ENCODE measurements at places on chromosomes 4 and X. TPM values are rescaled to one million over a fixed set of nuclear protein-coding genes. Genes with fewer than 3 reads are reported as not detected.

DNA sequence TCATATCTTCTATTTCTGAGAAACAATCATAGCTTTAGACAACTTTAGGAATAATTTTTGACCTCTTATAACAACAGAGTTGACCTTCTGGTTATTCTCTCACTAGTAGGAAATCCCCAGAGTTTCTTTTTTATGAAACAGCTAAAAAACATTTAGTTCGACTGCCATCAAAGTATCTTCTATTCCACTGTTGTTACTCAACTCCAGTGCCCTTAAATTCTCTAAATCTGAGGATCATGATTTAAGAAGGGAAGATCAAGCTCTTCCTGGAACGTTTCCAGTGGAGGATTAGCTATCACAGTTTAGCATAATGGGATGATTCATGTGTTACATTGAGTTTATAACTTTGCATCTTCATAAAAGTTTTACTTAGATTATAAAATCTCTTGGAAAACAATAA, 134.9 kb upstream of the VEGFC start:
- DNase-seq = no peak

DNA sequence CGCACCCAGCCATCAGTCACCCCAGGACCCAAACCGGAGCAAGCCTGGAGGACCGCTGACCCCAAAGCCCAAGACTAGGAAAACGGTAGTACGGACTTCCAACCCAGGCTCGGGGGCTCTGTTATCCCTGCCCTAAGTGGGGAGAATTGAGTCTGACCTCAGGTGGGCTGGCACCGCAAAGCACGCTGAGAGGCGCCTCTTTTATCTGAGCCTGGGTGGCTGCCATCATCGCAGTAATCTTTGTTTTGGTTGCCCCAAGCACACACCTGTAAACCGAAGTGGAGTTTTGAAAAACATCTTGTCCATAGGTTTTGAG, 894 bp upstream of the SH3RF1 start:
- no peak for DNase-seq

DNA sequence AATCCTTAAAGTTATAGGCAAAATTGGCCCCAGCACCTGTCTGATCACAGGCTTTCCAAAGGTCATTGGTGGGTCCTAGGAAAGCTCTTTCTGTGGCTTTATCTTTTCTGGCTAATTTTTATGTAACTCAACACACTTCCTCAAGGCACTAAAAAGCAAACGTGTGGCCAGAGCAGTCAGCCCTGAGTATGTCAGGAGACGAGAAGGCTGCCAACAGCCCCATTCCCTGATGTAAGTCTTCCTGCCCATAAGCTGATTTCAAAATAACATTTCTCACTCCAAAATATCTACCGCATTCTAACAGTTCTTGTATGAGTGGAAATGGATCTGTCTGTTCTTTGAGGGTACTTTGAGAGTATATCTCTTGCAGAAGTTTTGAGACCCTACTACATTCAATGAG, 25.5 kb upstream of the FUNDC1 start:
- no peak for DNase-seq

- no peak for DNase-seq
Measured at GRCh38 chrX:148647651-148648050, 147.2 kb downstream of the AFF2 start.

DNA sequence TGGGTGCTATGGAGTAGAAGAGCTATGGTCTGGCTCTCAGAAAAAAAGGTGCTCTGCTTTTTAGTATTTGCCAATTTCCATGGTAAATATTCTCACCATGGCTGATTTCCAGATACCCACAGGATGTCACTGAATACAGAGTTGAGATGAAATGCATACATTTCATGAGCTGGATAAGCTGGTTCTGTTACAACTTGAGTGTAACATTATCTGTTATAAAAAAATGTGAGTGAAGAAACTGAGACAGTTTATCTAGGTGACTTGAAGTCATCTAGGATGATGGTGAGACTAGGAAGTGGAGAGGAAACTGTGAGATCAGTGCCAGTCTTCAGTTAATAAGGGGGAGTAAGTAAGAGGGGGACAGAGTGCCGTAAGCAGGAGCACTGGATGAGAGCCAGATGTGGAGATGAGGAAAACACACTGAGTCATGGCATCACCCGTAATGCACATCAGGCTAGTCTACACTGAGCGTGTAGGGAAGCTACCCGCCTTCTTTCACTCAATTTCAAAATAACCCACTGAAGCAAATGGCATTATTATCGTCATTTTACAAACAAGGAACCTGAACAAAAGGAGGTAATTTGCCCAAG, 5.0 kb downstream of the HPSE start:
- no peak for DNase-seq

DNA sequence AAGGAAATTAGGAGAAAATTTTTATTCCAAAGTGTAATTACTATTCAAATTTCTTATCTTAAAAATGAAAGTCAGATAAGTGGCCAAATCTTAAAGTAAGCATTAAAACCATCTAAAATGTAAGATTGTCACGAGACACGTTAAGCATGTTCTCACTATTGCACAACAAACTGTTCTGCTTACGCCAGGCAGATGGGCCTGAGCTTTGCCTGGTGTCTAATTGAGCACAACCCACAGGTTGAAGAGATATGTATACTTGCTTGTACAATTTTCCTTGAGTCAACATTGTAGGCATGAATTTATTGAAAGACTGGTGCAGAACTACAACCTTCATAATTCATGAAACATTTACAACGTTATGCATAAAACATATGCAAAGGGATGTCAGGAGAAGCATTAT, 3.9 kb downstream of the RNF128 start:
- DNase-seq = no peak

GRCh38 chr4:6258026-6258360, 11.7 kb upstream of the WFS1 start:
- no peak for DNase-seq

DNA sequence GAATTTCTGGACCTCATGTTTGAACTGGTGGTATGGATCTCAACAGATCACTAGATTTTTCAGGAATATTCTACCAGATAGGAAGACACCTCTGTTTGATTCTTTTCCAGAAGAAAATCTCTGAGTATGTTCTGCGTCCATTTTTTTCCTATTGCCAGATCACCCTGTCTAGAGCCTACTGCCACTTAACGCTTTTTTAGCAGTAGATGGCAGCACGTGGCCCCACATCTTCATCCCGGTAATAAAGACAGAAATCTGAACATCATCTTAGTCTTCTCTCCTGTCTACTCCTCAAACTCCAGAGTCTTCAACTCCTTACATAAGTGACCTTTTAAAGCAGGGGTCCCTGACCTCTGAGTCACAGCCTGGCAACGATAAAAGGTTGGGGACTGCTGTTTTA, 184.7 kb downstream of the TMA16 start:
- no peak for DNase-seq

DNA sequence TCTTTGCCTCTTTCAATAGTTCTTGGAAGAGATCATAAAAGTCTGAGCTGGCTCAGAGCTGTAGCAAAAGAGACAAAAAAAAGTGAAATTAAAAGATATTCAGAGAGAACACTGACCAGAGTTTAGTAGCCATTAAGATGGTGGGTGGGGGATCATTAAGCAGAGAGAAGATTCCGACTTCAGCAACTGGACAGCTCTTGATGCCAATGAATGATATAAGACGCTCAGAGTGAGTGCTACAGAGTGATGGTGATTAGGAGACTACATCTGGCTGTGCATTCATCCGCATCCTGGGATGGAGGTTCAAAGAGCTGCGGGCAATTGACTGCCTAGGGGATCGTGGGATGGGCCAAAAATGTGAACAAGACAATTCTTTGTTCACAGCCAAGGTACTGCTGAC, 178.5 kb downstream of the PACRGL start:
- DNase-seq = no peak

GRCh38 chr4:25795566-25796454, 67.0 kb downstream of the SEL1L3 start:
- DNase-seq = no peak

DNA sequence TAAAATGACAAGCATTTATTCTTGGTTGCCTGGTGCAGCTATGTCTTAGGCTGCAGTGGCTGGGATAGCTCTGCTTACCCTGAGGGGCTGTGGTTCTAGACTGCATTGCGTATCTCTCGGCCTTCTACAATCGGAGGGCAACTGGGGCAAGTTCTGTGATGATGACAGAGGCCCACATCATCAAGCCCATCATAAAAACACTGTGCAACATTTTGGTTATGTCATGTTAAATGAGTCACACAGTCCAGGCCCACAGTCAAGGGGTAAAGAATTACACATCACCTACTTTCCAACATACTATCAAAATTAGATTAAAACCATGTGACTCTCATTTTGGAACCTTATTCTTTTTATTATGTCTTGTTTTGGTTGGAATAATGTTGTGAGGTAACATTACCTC, 120.2 kb upstream of the GUCY1A1 start:
- DNase-seq = no peak

DNA sequence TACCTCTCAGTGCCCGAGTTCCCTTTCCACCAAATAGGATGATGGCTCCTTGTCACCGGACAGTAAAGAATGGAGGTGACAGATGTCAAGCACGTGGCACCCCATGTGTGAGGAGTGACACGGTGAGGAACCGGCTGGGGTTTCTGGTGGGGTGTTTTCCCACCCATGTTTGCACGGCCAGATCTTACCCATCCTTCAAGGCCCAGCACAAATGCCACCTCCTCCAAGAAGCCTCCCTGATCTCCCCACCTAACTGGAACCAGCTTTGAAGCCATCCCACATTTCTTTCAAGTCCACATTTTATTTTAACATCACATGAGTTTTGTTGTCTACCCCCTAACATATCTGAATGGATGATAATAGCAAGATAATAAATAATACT, 63.0 kb downstream of the WFS1 start:
- no peak for DNase-seq

GRCh38 chrX:112896051-112896450, 55.4 kb upstream of the AMOT start:
- DNase-seq = no peak

DNA sequence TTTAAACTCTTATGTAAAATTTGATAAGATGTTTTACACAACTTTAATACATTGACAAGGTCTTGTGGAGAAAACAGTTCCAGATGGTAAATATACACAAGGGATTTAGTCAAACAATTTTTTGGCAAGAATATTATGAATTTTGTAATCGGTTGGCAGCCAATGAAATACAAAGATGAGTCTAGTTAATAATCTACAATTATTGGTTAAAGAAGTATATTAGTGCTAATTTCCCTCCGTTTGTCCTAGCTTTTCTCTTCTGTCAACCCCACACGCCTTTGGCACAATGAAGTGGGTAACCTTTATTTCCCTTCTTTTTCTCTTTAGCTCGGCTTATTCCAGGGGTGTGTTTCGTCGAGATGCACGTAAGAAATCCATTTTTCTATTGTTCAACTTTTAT, at the start of gene ALB:
ALB (plus strand) TSS at position 246 of the 400 bp plus-strand sequence; CDS start at position 287, 41 bp downstream.
- DNase-seq = no peak

DNA sequence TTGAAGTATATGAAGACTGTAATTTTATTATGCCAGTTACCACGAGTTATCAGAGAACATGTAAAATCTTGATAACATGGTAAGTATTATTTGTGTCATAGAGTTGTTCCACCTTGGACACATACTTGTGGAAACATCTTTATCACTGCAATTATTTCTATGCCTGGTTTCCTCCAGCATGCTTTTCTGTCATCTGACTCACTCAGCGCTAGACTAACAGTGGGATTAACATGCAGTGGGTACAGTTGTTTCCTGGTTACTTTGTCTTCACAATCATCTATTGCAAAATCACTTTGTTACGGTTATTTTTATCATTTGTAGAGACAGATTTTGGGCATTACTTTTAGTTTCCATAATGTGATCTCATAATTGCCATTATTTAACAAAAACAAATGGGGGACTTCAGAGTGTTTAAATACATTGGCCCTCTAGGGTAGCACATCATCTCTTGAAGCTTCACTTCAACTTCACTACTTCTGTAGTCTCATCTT, at the start of gene STATH:
STATH (plus strand) TSS at position 441 of the 491 bp plus-strand sequence. CDS start 2,472 bp downstream, outside the sequence.
- no peak for DNase-seq

- DNase-seq = no peak
Measured at GRCh38 chrX:76796311-76796710, 368.8 kb downstream of the MAGEE1 start.

- DNase-seq = no peak
Measured at GRCh38 chr4:59966758-59967157, 1233.4 kb upstream of the ADGRL3 start.

GRCh38 chr4:128832243-128832625, 22.7 kb downstream of the JADE1 start:
- DNase-seq = no peak

GRCh38 chr4:8691151-8691775, 98.7 kb downstream of the CPZ start:
- no peak for DNase-seq

TRPC5OS gene
- 0.17 TPM for polyA plus RNA-seq

FGF13 gene
- 25.1 TPM for polyA plus RNA-seq

GPR119 gene
- polyA plus RNA-seq = not detected

SYTL5 gene
- polyA plus RNA-seq = 3.1 TPM

CXCL1 gene
- polyA plus RNA-seq = 0.39 TPM

C1QTNF7 gene
- polyA plus RNA-seq = 26.8 TPM

INPP4B gene
- polyA plus RNA-seq = 7.5 TPM

HSD17B13 gene
- polyA plus RNA-seq = 0.25 TPM

C4orf51 gene
- not detected for polyA plus RNA-seq

PRDM8 gene
- 1.4 TPM for polyA plus RNA-seq

LRP2BP gene
- polyA plus RNA-seq = 3.1 TPM
